ENCODE measurements at places on chromosomes 2 and 18. TPM values are rescaled to one million over a fixed set of nuclear protein-coding genes. Genes with fewer than 3 reads are reported as not detected.

The REG3A gene
- total RNA-seq, result not detected

The CBLN2 gene
- 0.17 TPM for total RNA-seq

The MTCL1 gene
- total RNA-seq, result 35.6 TPM

The DNPEP gene
- total RNA-seq, result 53.1 TPM

The SLC4A5 gene
- total RNA-seq, result 1.2 TPM

The UGT1A7 gene
- total RNA-seq, result 2.8 TPM

The LPIN2 gene
- total RNA-seq, result 56.0 TPM

The SGO2 gene
- 4.2 TPM for total RNA-seq

The MBOAT2 gene
- 29.0 TPM for total RNA-seq

The IL18RAP gene
- not detected for total RNA-seq

The SERTAD2 gene
- total RNA-seq, result 8.9 TPM

The AQP12A gene
- total RNA-seq, result not detected

The POTEJ gene
- total RNA-seq, result not detected

The EVX2 gene
- not detected for total RNA-seq

The ANTXR1 gene
- total RNA-seq, result 26.5 TPM

The CHMP1B gene
- 118 TPM for total RNA-seq

The FLACC1 gene
- total RNA-seq, result 0.45 TPM

The FABP1 gene
- total RNA-seq, result not detected

The IL1RN gene
- 1.6 TPM for total RNA-seq
